ENCODE measurements at places on chromosomes 3 and 15.
A peak's percentile ranks its signal among the peaks of the same experiment; 100 is the strongest.

DNA sequence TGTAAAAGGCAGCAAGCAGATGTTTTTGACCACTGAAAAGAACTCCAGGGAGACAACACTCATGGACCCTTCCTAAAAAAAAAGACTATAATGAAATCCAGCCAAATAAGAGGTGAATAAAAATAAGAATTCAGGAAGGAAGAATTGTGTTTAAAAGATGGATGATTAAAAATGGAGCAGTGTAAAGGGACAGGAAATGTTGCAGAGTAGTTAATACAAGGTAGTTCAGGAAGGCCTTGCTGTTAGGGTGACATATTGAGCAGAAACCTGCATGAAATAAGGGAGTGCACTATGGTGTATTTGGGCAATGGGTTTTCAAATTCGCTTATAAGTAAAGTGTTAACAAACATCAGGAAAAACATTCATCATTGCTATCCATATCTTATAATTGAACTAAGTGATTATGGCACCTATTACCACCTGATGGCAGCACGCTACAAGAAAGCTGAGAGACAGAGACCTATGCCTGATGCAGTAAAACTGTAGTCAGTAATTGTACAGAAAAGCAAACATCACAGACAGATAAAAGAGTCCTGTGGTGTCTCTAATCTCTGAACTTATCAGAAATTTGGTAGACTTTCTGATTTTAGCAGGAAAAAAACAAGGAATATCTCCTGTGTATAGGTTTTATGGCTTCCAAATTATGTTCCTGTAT, 5.8 kb upstream of the DBR1 start:
- DNase-seq: peak; percentile 12

GRCh38 chr3:157794771-157795170, 291.6 kb upstream of the VEPH1 start:
- DNase-seq: no peak

GRCh38 chr3:46632792-46633191, 20.5 kb downstream of the FAM240A start:
- no peak for DNase-seq

DNA sequence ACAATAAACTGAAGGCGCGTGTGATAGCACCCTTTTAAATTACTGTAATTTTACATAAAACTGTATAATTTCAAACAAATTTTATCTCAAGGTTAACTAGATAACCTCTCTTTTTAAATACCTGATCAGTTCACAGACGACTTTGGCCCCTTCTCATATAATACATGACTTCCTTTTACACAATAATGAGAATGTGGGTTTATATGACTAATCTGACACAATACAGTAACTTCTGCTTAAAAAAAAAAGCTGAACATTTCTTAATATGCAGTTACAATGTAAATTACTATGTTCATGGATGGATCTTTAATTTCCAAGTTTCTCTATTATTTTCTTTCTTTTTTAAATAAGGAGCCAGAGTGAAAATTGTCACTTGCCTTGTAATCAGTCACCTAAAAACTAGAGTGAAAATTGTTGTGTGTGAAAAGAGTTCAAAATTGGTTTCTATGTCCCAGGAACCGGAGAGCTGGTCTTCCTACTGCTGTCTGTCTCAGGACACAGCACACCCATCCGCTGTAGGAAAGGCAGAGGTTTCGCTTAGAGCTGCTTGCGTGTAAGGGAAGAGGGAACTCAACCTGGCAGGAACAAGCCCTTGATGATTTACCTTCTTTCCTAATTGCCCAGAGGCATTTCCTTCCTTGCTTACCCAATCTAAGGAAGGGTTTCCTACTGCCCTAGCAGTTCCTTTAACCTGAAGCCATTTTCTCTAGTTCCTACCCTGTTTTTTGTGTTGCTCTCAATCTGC, 33.3 kb downstream of the PLD1 start:
- DNase-seq: no peak

GRCh38 chr3:153762411-153763235, 358.6 kb upstream of the ARHGEF26 start:
- DNase-seq: no peak

- no peak for DNase-seq
Observed at GRCh38 chr3:58178528-58179234, 32.1 kb downstream of the DNASE1L3 start.

DNA sequence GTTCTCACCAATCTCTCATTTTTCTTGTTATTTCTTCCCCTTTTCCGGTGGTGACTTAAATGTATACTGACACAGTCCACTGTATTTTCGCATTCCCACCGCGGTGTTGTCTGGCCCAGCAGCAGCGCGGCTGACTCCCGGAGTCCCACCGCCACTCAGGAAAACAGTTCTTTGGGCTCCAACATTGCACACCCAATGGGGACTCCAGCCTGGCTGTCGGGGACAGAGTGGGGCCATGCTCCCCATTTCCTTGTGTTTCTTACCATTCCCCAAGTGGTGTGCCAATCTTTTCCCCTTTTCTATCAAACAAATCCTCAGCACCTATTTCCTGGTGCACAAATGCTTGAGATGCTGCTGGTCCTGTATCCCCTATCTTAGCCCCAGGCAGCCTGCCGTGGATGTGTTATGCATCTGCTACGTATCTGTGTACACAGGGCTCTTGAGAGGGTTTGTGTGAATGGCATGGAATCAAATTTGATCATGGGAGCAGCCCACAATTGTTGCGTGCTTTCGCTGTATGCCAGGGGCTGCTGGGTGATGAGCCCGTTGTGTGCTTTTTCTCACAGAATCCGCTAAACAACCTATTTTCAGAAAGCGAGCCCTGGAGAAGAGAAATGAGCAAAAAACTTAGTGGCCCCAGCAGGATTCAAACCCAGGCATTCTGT, 219.1 kb upstream of the RGMA start:
- DNase-seq: no peak

DNA sequence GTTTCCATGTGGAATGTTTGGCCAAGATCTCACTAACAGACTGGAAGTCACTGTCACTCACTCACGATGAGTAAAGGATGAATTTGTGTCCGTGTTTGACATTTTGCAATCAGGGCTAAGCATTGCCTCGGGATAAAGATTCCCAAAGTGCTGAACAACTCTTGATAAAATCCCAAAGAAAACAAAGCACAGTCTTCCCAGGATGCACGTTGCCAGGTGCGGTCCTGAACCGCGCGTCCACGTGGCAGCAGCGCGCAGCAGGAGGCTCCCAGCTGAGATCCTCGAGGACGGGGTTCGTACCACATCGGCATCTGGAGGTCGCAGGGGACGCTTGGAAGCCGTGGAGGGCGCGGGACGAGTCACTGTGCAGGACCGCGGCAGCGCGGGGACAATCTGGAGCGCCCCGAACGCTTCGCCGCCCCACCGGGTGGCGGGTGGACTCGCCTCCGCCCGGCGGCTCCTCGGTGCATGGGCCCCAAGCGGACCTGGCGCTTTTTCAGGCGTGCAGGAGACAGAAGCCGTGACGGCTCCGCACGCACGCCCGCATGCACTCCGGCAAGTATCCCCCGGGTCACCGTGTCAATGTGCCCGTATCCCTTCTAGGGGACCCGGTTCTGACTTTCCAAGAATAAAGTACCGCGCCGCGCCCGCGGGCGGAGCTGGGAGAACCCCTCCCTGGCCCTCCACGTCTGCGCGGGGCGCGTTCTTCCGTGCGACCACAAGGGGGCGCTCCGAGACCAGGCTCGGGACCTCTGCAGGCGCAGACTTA, 17.7 kb downstream of the CPN2 start:
- DNase-seq: peak; percentile 82

GRCh38 chr3:144128108-144128892, 156.7 kb downstream of the DIPK2A start:
- DNase-seq: no peak

- DNase-seq: no peak
Observed at GRCh38 chr3:127914584-127914983, 448 bp upstream of the KBTBD12 start.

DNA sequence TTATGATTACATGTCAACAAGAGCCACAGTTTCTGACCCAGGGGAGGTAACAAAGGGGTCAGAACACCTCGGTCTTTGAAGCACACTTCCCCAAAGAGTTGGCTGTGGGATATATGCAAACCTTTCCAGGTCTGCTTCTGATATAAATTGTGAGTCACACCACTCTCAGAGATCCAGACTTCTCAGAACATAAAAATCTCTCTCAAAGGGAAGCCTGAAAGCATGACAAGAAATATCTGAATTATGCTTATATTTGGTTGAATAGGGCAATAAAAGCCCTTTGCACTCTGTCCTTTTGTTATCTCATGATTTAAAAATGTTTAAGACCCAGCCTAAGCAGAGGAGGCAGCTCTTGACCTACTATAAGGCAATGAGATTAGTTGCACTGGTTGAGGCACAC, 56.8 kb downstream of the MYH15 start:
- DNase-seq: no peak

GRCh38 chr3:153980252-153980590, 141.0 kb upstream of the ARHGEF26 start:
- no peak for DNase-seq

DNA sequence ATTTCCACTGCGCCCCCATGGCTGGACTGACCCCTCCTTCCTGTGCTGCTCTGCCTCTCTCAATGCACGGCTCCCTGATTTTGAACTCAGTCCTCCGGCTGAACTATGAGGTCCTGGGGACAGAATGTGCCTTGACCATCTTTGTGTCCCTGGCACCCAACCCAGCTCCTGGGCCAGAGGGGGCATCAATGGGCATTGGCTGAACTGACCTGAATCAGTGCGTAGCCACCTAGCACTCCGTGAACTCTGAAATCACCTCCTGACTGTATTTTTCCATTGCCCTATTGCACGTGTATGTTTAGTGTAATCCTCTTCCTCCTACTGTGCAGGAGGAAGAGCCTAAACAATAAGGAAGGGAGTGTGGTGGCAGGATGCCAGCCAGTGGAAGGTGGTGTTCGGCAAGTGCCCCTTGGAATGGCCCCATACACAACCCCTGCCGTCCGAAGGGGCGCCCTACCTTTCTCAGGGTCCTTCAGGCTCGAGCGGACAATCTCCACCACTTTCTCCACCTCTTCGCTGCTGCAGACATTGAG, 33.5 kb downstream of the BDH1 start:
- DNase-seq: no peak

DNA sequence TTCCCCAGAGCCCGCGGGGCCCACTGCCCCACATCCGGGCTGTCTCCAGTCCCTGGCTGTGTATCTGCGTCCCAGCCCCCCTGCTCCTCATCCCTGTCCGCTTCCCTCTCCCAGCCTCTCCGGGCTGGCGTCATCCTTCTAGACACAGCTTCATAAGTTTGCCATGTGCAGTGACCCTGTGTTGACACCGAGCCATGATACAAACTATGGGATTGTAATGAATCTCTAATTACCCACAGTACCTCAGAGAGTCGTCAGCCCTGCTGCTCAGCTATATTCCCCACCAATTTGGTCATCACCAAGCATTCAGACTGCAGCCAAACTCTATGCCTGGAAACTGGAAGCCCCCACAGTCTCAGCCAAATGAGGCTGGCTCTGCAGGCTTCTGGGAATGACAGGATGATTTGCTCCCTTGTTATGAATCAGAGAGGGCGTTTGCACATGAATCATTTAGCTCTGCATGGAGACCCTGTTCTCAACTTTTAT, 466.1 kb upstream of the ATP11B start:
- DNase-seq: no peak

DNA sequence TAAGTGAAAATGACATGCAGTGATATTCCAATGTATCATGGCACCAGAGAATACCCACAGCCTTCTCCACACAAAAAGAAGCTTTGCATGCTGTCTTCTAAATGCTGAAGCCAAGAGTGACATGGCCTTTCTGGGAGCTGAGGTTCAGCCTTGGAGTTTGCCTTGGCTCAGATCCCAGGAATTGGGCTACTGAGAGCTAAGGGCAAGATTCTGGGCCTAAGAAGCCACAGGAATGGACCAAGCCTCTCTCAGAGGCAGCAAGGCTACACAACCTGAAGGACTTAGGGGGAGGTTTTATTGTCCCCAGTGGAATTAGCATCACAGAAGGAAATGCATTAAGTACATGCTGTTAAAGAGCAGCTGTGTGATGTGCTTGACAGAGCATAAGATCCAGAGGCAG, 1078.5 kb downstream of the TUSC7 start:
- no peak for DNase-seq

DNA sequence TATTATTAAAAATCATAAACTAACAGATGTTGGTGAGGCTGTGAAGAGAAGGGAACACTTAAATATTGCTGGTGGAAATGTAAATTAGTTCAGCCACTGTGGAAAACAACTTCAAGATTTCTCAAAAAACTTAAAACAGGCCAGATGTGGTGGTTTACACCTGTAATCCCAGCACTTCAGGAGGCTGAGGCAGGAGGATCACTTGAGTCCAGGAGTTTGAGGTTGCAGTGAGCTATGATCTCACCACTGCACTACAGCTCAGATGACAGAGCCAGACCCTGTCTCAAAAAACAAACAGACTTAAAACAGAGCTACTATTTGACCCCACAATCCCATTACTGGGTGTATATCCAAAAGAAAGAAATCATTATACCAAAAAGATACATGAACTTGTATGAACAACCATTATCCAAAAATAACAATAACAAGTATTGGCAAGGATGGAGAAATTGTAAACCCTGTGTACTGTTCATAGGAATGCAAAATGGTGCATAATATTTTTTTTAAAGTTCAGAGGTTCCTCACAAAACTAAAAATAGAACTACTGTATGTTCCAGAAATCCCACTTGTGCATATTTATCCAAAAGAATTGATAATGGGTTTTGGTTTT, 25.5 kb downstream of the ZNF148 start:
- DNase-seq: no peak

DNA sequence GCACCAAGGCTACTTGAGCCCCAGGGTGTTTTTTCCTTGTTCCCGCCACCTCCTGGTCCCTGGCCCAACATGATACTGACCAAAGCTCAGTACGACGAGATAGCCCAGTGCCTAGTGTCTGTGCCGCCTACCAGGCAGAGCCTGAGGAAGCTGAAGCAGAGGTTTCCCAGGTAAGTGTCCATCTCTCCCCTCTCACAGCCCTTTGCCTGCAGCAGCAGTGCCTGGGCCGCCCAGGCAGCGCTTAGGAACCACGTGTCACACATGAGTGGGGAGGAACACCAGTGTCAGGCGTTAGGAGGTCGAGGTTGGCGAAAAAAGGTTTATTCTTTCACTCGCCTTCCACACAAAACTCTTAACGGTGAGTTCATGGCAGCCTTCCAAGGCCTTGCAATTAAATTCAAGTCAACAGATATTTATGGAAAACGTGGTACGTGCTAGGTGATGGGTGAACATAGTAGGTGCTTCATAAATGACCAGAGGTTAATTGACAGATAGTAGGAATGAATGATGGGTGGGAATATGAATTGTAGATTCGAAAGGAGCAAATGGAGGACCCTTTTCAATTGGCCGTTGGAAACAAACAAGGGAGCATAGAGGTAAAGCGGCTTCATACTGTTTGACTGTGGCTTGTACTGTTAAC, 486 bp downstream of the CDIN1 start:
- DNase-seq: peak; percentile 15

GRCh38 chr3:12279591-12280326, 9.1 kb upstream of the PPARG start:
- no peak for DNase-seq

- no peak for DNase-seq
Observed at GRCh38 chr3:39396690-39397089, 9.8 kb upstream of the RPSA start.

- no peak for DNase-seq
Observed at GRCh38 chr15:69402816-69403215, 11.3 kb upstream of the KIF23 start.

Measured in T follicular helper cell (primary cell).